Esophagus squamous epithelium (tissue), 5 donors: ENCODE measurements at places on chromosomes 11 and 22.

DNA sequence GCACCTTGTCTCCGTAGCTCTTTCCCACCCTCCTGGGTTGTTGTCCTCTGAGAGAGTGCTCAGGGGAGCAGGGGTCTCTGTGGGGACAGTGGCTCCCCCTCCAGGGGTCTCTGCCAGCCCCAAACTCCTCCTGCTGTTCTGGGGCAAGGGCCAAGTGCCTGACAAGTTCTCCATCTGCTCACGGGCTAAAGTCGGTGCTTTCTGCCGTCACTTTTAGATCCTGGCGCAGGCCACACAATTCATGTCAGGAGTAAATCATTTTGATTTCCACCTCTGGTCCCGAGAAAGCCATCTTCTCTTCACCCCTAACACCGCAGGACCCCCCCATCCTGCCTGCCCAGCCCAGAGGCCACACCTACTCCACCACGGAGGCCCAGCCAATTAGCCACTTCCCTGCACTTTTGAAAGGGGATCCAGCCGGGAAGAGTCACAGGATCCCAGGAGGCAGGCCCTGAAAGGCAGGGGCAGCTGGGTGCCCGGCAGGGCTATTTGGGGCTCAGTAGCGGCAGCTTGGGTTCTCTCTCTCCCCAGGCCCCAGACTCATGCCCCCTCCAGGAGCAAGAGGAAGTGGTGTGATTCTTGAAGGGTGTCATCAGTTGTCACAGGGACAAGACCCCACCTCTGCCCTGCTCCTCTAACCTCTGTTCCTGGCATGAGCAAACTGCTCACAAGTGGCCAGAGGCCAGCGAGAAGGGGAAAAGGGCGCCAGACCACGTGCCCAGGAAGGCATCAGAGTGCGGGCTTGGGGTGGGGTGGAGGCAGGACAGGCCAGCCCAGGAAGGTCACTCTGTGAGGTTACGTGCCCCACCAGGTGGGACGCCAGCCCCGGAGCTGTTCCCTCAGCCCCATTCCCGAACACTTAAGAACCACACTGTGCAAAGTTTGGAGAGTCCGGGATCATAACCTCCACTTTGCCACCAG, 1.3 kb downstream of the MACROD1 start:
- DNase-seq, result no peak

- no peak for DNase-seq
Observed at GRCh38 chr11:69540118-69541000, 58.9 kb downstream of the LINC01488 start.

DNA sequence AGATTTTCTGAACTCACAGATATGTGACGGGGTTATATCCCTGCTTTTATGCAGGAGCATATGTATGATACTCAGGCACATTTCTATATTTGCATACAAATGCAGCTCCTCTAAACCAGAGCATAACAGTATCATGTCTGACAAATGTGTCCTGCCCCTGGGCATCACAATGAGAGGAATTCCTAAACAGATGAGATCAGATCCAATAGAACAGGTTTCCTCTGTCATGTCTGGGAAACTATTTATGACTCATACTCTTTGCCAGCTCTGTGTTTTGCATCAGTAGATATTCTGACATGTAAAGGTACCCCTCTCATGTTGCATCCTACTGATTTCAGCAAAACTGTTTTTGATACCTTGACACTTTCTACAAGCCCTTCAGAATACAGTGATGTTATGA, 29.4 kb downstream of the SYT9 start:
- DNase-seq, result no peak

DNA sequence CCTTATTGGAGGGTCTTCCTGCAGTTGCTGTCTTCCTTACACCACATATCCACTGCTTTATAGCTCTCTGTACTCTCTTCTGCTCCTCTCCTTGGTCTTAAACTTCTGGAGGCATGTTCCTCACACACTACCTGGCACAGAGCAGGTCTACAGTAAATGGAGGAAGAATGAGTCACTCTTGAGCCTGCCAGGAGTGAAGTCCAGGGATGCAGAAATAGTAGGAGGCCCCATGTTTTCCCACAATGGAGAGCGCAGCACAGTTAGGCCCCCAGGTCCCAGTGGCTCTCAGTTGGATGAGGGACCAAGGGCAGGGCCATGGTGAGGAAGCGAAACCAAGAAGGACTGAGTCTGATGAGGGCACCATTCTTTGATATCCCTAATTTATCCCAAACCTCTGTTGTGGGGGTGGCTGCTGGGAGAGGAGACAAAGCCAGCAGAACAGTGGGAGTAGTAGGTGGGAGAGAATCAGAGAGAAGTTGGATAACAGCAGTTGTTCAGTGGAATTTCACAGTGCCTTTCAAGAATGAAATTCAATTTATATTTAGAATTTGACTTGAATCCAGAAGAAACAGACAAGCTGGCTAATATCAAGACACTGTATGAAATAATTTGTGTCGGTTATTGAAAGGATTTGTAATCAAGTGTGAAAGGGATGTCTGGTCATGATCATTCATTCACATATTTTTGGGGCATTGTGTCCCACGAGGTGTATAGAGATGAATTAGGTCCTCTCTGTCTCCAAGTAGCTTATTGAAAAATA, 187.8 kb downstream of the HIPK3 start:
- no peak for DNase-seq

DNA sequence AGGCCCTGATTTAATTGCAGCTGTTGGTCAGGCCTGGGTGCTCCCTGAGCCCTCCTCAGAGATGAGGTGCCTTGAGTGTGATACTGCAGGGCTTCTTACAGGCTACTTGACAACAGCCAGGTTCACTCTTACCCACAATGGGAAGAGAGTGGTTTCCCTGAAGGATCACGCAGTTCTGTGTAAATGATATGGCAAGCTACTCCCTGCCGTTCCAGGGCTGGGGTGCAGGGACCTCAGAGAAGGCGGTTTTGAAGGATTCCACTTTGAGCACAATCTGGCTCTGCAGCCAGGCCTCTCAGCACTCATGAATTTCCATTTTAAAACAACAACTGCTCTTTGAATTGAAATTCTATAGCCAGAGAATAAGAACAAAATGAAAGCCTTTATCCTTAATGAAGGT, 92.9 kb downstream of the SLC17A6 start:
- no peak for DNase-seq

- DNase-seq, result no peak
Observed at GRCh38 chr11:134661660-134662059, 249.6 kb upstream of the B3GAT1 start.

GRCh38 chr22:43837666-43838065, 24.6 kb downstream of the SULT4A1 start:
- DNase-seq, result no peak

GRCh38 chr11:10066441-10066840, 227.6 kb downstream of the SBF2 start:
- DNase-seq, result no peak

DNA sequence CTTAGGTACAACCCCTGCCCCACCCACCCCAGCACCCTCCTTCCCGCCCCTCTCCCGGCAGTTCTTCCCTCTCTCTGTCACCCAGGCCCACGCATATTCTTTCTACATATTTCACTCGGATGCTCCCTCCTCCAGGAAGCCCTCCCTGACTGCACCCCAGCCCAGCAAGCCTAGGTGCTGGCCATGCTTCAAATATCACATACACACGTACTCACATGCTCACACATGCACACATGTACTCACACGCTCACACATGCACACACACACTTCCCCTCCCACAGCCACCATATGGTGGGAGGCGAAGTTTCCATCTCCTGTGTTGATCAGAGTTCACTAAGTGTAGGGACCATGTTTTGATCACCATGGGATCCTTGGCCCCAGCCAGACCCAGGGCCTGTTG, 90.4 kb downstream of the WNT7B start:
- DNase-seq, result no peak

DNA sequence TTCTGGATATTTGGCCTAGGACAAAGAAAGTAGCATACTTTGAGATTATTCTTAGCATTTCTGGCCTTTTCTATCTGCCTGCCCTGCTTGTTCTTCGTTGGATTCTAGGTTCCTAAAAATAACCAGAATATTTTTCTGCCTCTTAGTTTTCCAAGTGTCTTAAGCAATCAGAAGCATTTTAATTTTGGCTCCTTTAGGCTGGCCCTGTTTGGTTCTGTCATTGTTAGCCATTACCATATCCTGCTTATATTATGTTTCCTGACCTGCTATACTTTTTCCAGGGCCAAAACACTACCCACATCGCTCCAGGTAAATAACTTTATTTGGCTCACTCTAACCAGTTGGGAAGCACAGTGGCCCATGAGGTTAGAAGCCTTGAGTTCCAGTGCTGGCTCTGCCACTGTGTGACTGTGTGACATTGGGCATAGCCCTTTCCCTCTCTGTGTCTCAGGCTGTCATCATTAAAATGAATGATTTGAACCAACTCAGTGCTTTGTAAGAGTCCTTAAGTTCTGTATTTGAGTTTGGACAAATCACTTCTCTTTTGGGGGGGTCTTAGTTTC, 91.1 kb downstream of the STIM1 start:
- DNase-seq, result no peak
